DMS 273 treated with DMSO at 0.1 percent for 48 hours (cell line): ENCODE measurements at places on chromosomes 3 and 15.

GRCh38 chr3:192444096-192444790 lies 283.1 kb downstream of the FGF12 start:
- DNase-seq: peak; percentile 18

- DNase-seq: no peak
Observed at GRCh38 chr15:63712828-63713520, 115.8 kb downstream of the FBXL22 start.

DNA sequence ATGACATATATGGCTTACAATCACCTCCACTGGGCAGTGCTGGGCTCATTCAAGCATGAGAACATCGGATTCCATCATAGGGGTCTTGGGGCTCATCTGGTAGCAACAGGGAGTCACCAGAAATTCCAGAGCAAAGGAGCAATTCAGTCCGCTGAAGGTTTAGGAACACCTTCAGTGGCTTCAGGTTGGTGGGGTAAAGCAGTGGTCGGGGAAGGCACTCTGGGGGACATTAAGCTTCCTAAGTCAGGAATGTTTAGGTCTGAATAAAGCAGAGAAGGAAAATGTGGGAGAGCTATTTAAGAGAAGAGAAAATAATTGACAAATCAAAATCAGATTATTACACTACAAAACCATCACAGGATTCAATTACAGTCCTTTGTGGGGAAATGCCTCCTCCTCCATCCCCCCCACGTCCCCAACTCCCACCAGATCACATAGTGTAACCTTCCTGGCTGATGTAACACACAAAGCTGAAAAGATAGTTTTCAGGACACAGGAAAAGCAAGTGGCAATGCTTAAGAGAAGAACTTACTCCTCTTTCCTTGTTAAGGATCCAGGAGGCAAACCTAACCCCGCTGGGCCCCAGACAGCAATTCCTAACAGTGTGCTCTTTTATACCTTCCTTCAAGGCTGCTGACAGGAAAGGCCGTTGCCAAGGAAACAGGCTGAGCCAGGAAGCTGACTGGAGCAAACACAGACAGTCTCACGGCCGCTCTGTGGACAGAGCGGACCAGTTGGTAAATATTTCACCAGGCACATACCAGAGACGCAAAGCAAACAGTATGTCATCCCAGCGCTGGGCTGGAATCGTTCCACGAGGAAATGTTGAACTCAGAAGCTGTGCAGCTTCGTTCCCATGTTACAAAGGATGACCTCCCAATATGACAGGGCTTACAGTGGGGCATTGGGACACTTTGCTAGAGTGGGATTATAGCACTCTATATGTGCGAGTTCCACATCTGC lies 57.5 kb upstream of the LMCD1 start:
- DNase-seq: peak; percentile 39

GRCh38 chr15:80902298-80902801 lies 87.3 kb downstream of the MESD start:
- DNase-seq: no peak

GRCh38 chr3:32698506-32698905 lies 13.5 kb downstream of the CNOT10 start:
- no peak for DNase-seq

DNA sequence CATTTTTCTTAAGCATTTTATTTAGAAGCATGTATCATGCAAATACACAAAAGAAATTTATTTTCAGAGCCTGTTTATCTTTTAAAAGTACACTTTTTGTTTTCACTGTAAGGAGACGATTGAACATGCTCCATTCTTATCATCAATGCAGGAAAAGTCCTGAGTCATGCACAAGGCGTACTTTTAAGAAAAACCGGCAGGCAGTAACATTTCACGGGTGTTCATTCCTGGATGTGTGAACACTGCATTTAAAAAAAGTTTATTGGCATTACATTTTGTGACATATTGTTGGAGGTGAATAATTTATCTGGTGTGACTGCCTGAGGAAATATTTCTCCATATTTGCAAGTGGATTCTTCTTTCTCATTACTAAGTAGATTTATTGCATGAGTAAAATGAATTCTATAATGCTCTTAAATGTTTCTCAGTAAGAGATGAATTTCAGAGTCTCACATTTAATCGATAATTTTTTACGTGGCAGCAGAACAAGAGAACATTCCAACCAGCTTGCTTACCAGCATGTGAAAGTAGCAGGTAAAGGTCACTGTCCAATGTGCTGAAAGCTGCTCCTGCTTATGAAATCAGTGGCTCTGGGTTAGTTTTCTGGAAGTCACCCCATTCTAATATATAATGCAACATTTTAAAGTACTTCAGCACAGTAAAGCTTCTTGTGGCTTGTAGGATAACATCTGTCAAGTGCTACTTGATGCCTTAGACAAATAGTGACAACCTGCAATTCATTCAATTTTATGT lies 87.0 kb downstream of the SV2B start:
- no peak for DNase-seq

DNA sequence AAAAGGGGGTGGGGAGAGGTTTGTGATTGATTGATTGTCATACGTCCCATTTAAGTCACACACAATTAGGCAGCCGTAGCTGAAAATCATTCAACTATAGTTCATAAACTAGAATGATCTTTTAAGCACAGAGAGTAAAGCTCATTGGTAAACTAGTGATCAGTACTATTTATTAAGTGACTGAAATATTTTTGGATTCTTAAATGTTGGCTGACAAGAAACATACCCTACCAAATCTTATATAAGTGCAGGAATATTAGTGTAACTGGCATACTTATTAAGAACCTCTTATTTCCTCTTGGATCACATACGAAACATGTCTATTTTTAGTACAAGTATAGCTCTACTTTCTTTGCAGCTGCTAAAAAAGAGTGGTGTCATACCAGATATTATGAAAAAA lies 8.4 kb upstream of the ABHD10 start:
- DNase-seq: no peak

- DNase-seq: no peak
Observed at GRCh38 chr15:100694381-100695021, 92.1 kb downstream of the ASB7 start.

- no peak for DNase-seq
Observed at GRCh38 chr15:66877477-66878271, 175.6 kb downstream of the SMAD6 start.

DNA sequence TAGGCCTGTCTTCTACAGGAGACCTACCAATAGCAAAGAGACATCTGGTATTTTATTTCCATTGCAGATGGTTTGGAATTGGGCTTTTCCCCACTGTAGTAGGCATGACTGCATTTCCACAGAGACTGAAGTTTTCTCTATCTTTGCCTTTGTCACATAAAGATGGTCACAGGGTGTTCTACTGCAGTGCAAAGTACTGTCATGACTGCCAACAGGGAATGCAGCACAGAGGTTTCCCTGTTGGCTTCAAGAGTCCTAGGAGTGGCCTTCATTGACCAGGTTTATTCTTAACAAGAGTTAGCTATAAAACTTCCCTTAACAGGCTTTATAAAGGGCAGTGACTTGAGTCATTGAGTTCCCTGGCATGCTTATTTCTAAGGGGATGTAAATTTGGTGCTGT lies 36.8 kb upstream of the TM4SF4 start:
- no peak for DNase-seq

DNA sequence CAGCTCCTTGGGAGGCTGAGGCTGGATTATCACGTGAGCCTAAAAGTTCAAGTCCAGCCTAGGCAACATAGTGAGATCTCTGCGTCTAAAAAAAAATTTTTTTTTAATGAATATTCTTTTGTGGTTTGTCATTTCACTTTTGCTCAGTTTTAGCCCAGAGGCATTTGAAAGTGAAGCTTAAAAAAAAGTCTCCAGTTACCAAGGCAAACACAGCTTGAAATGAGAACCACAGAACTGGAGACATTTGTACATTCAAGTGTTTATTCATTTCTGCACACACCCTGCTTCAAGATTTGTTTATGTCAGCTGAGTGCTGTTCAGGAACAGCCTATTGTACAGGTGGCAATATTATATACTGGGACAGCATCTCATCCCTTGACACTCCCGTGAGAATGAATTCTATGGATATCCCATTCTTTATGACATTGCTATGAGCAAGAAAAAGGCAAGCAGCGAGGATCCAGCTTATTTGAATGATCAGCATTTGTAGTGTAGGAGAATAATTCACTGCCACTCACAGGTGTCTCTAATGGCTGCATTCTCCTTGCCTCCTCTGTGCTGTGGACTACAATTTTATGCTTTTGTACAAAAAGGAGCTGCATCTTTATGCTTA lies 444.8 kb upstream of the GRM7 start:
- no peak for DNase-seq

DNA sequence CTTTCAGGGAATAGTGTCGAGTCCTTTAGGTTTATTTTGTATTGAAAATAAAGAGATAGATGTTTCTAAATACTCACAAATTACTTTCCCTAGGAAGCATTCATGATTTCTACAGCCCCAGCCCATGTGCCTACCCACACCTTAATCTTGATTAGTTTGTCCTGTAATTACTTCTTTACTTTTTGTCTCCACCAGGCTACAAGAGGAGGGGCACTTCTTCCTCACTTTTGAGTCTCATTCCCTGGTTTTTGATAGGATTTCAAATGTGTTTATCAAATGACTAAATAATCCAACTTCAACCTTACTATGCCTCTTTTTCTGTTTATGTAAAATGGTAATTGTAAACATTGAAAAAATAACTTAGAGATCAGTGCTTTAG lies 1.8 kb downstream of the PXK start:
- no peak for DNase-seq

DNA sequence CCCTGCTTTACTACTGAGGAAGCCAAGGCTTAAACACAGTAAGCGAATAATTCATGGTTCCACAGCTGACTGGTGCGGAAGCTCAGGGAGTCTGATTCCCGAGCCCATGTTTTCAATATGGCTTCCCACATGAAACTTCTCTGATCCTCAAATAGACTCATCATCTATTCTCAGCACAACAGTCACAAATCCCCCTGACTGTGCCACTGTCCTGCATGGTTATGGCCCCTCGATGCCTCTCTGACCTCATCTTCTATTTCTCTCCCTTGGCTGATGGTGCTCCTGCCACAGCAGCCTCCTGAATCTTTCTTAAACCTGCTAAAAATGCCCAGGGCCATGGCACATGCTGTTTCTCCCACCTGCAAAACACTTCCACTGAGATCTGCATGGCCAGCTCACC lies 43.2 kb downstream of the SRGAP3 start:
- DNase-seq: no peak

DNA sequence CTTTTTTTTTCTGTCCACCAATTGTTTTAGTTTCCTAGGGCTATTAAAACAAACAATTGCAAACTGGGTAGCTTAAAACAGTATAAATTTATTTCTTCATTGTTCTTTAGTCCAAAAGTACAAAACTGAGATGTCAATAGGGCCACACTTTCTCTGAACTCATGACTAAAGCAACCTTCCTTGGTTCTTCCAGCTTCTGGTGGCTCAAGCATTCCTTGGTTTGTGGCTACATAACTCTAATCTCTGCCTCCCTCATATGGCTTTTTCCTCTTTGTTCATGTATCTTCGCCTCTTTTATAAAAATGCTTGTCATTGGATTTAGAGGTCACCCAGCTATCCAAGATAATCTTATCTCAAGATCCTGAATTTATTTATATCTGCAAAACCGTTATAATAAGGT lies 914.5 kb upstream of the EPHA6 start:
- no peak for DNase-seq

- DNase-seq: no peak
Observed at GRCh38 chr3:133192967-133193366, 154.8 kb downstream of the TMEM108 start.

- no peak for DNase-seq
Observed at GRCh38 chr3:452221-452620, 255.7 kb downstream of the CHL1 start.

- DNase-seq: no peak
Observed at GRCh38 chr3:52685285-52685708, 416 bp downstream of the PBRM1 start.

DNA sequence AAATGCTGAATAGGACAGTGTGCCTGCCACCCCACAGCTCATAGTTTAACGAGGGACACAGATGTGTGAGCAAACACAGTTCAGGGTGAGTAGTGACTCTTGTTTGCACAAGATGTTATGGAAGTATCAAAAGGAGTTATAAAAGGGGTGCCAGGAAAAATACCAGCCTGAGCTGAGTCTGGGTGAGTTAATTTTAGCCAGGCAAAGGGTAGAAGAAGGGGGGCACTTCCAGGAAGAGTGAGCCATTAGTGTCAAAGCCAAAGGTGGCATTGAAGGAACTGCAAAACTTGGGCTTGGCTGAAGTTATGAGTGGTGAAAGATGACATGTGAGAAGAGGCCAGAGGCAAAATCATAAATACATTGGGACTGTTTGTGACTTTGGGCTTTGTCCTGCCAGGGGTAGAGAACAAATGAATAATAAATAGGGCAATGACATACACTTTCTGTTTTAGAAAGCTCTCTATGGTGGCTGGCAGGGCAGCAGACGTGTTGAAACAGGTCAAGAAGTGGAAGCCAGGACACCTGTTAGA lies 1.9 kb upstream of the SPPL2A start:
- no peak for DNase-seq

DNA sequence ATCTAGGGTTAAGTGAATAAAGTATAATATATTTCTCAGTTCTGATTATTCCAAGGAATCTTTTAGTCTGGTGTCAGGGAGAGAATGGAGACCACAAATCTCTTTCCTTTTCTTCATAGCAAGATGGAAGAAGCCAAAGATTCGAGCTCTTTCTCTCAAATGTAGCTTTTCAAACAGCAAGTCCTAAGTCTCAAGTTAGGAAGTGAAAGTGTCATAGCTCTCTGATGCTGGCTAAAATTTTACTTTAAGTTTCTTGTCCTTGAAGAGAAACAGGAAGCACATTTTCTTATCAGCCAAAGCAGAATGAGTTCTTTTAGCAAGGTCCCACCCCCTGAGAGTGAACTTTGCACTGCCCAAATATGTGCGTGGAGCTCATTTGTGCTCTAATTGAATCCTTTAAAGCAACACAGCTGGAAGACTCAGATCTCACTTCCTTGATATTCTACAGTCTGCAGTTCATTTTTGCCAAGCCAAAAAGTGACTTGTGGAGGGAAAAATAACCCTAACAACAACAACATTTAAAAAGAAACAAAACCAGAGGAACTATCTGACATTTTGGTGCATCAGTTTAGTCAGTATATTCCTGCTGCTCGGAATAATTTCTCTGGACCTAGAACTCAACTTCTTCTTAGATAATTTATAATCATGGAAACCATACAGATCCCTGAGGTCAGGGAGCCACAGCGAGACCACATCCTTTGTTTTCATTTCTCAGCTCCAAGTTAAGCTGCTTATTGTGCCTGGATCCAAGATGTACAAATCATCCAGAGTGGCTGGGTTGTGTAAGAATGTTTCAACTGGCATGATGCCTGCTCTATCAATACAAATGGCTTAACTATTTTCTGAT lies 238.7 kb upstream of the P2RY1 start:
- DNase-seq: no peak

DNA sequence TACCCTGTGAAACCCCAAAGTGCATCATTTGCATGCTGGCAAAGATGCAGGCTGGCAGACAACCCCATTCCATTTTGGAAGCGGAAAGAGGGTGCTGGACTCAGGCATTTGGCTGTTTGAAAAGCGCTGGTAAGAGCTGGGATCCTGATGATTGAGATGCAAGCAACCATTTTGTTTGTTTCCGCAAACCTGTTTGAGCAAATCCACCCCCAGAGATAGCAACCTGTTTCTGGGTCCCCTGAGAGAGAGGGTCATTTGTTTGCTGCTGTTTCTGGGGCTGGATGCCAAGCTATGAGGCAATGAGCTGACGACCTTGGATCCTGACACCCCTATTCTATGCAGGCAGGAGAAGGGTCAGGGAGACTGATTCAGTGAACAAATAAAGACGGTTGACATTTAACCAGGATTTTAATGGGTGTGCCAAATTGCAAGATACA lies 9.8 kb downstream of the SLC6A1 start:
- DNase-seq: no peak

- no peak for DNase-seq
Observed at GRCh38 chr15:29045717-29046116, 159.9 kb downstream of the APBA2 start.
